Karpas-422 (cell line): ENCODE measurements at places on chromosomes 3 and 15.
A peak's percentile ranks its signal among the peaks of the same experiment; 100 is the strongest.

DNA sequence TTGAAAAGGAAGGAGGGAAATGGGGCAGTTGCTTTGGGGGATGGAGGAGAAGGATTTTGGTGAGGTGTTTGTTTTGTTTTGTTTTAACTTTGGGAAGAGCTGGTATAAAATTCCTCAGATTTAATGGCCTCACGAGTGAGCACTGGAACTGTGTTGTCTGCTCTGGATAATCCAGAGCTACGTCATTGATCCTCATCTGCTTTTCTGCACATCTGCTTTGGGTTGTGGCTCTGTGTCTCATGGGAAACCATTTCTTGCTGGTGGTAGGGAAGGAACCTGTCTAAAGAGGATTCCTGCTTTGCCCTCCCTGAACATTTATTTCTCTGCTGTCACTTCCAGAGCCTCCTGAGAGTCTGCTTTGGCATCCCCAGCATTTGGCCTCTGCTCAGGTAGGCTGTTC is 3.1 kb downstream of the SNRK start:
- no peak for DNase-seq

DNA sequence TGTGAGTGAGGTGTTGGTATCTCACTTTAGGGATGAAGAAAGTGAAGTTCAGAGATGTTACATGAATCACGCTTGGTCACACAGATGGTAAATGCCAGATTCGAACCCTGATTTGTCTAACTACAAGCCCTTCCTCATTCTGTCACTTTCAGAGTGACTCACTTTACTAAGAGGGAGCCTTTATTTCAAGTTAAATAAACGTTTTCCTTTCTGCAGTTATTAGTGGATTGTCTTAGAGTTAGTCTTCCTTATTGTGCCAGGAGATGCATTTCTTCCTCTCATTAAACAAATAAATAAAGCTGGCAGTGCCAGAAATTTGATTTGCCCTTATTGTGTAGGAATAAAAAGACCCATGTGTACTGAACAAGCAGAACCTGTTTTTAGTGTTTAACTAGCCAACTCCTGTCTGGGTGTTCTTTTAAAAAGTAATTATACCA is 162.5 kb downstream of the AKAP13 start:
- DNase-seq = peak; percentile 59

GRCh38 chr15:40241269-40242212 is 2.7 kb downstream of the PAK6 start:
- DNase-seq = no peak

GRCh38 chr15:80743189-80743833 is 35.9 kb upstream of the CEMIP start:
- no peak for DNase-seq

GRCh38 chr3:180829409-180830405 is 82.8 kb upstream of the FXR1 start:
- DNase-seq = no peak

- DNase-seq = no peak
These were observed 104.6 kb downstream of the ADAMTS17 start for GRCh38 chr15:100236981-100237720.

- DNase-seq = no peak
These were observed 119.0 kb downstream of the SUCNR1 start for GRCh38 chr3:151992326-151993041.
